ENCODE measurements at places on chromosomes 12 and 14.

- no peak for DNase-seq
These were observed 25.8 kb upstream of the CTDSP2 start for GRCh38 chr12:57872362-57872761.

GRCh38 chr12:112350593-112351592, 31.3 kb downstream of the HECTD4 start:
- no peak for DNase-seq

- DNase-seq = no peak
These were observed 239.4 kb downstream of the PAWR start for GRCh38 chr12:79451365-79451764.

DNA sequence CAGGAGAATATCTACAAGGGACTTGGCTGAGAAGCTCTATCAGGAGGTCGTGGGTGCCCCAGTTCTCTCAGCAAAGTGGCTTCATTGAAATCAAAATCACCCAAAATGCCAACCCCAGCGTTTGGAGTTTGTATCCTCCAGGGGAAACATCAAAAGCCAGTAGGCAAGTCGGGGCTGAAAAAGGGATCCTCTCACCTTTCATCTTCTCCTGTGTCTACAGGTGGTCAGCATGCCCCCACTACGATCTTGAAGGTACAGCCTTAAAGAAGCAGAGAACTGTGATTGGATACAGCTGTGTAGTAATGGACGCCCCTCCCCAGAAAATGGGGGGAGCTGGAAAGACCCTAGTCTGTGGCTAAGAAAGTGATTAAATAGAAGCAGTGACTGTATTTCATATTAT, 22.2 kb downstream of the HRK start:
- no peak for DNase-seq

- DNase-seq = no peak
These were observed 235.2 kb downstream of the SLC41A2 start for GRCh38 chr12:104722601-104723534.

DNA sequence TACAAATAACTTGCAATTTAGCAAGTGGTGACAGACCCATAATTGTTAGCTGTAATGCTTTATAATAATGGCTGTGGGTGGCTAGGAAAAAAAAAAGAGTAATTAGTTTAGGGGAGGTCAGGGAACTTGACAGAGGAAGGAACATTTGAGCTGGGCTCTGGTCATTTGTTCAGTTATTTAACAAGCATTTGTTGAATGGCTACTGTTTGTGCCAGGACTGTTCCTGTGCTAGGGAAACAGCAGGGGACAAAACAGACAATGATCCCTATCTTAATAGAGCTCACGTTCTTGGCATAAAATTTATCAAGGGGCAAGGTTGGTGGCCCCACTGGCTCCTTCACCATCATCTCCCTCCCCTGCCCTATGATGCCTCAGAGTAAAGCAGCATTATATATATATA, 18.5 kb downstream of the CHST11 start:
- no peak for DNase-seq

DNA sequence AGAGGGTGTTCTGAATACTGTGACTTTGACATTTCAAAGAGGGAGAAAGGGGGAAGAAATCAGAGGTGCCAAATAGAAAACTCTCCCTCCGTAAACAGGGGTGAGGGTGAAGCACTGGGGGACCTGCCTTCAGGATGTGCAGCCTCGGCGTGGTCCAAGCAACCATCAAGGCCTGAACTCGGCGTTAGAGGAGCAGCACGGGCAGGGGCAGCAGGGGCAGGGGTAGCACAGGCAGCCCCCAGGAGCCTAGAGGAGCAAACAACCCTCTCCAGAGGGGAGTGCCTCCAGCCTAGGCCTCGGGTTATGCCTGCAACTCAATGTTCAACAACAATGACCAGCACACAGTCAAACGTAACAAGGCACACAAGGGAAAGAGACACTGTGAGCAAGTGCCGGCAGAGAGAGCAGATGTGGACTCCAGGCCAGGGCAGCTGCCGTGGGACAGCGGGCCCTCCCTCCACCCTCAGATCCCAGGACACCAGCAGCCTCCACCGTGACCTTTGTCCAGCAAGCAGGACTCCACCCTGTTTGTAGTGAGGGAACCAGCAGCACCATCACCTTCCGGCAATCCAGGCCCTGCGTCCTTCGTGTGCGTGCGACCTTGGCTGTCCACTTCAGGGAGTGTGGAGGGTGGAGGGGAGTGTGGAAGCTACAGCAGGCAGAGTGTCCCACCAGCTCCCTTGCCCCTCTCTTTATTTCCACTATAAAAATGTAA, 18.0 kb downstream of the GALNT9 start:
- DNase-seq = no peak

DNA sequence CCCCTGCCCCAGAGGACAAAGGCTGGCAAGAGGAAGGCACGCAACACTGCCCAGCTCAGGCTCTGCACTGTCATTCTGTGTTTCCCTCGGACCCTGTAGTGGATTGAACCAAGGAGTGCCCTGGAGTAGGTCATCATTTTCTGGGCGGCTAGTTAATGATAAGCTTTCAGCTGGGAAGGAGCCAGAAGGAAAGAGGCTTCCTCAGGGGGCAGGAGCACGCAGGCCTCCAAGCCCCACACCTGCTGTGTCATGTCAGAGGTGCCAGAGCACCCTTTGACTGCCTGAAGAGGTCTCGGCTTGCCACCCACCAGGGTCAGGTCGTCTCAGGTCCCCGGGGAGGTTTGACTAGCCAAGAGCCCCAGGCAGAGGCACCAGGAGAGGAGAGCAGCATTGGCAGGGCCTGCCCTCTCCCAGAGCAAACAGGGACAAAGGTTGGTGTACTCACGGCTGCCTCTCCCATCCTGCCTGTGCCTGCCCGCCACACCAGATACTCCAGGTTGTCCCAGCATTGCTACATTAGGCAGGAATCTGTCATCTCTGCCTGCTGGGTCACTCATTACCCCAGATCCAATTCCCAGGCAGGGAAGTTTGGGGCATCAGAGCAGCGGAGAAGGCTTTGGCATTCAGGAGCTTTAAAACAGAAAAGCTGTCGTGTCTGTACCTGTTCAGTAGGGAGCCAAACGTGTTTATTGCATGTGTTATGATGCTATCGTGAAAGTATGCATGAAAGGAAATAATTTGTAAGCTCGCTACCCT, 33.5 kb upstream of the ATP2A2 start:
- no peak for DNase-seq

GRCh38 chr14:93548102-93548843, 117.5 kb downstream of the UNC79 start:
- no peak for DNase-seq

- peak; percentile 33 for DNase-seq
These were observed 17.0 kb upstream of the ERBB3 start for GRCh38 chr12:56062996-56063395.
